ENCODE measurements at places on chromosomes 16 and 17. TPM values are rescaled to one million over a fixed set of nuclear protein-coding genes. Genes with fewer than 3 reads are reported as not detected.

DNA sequence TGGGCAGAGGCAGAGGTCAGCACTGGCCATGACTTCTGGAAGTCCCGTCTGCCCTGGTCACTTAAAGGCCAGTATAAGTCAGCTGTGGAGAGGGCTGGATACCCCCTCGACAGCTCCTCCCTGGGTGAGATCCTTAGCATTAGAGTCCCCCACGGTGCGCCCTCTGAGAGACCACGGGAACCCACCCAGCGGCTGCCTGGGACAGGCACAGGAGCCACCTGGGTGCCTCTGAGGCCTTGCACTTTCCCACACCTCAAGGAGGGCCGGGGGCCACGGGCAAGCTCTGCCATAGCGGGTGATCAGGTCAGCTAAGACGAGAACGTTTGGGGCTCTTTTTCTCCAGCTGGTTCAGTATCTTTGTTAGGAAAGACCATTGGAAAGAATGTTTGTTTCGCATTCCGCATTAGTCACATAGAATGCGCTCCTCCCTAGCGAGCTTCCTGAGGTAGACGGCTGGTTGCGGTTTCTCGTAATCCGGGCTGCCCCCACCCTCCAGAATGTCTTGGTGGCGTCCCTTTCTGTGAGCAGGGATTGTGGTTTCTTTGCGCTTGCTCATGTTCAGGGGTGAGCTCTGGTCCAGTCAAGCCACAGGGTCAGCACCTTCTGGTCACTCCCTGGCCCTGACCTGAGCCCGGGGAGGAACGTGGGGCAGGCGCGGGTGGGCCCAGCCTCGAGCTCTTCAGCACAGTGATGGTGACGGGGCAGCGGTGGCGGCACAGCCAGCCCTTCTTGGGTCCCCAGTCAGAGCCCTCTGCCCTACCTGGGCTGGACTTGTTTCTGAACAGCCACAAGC lies 25.2 kb downstream of the NME3 start:
- DNase-seq = no peak

- DNase-seq = no peak
Measured at GRCh38 chr17:56497132-56497531, 96.4 kb upstream of the NOG start.

GRCh38 chr17:6070913-6071511 lies 833 bp downstream of the WSCD1 start:
- no peak for DNase-seq

DNA sequence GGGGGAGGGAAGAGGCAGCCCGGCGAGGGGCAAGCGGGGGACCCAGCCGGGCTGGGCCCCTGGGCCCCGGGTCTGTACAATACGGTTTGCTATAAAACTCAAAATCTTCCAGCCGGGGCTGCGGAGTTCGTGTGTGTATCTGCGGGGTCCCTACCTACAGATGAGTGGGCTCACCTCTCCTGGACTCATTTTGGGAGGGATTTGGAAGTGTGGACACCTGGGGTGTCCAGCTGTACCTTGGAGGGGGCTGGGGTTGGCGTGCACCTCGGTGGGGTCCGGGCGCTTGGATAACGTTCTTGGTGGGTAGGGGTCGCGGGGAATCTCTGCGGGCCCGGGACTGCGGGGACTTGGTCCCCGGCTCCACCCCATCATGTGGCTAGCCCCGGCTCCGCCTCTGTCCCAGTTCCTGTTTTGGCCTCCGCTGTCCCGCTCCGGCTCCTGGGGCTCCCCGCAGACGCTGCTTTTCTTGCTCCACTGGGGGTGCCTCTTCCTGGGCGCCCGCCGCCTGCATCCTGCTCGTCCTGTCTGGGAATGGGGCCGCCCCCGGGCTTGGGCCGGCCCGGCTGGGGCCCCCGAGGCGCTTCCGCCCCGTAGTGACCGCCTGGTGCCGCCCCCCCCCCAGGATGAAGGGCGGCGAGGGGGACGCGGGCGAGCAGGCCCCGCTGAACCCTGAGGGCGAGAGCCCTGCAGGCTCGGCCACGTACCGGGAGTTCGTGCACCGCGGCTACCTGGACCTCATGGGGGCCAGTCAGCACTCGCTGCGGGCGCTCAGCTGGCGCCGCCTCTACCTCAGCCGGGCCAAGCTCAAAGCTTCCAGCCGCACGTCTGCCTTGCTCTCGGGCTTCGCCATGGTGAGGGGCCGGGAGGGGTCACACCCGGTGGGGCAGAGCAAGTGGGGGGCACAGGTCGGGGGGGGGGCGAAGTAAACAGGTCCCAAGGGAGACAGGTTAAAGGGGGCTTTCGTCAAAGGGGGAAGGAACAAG lies at the start of gene ORAI3:
Gene ORAI3 (plus strand): TSS at position 402 of the 983 bp plus-strand sequence. CDS start 222 bp downstream, at position 624.
- DNase-seq = no peak

GRCh38 chr16:2511128-2511800 lies 2.5 kb upstream of the ATP6V0C start:
- no peak for DNase-seq

GRCh38 chr17:1413281-1413791 lies 13.3 kb upstream of the YWHAE start:
- peak; percentile 77 for DNase-seq

DNA sequence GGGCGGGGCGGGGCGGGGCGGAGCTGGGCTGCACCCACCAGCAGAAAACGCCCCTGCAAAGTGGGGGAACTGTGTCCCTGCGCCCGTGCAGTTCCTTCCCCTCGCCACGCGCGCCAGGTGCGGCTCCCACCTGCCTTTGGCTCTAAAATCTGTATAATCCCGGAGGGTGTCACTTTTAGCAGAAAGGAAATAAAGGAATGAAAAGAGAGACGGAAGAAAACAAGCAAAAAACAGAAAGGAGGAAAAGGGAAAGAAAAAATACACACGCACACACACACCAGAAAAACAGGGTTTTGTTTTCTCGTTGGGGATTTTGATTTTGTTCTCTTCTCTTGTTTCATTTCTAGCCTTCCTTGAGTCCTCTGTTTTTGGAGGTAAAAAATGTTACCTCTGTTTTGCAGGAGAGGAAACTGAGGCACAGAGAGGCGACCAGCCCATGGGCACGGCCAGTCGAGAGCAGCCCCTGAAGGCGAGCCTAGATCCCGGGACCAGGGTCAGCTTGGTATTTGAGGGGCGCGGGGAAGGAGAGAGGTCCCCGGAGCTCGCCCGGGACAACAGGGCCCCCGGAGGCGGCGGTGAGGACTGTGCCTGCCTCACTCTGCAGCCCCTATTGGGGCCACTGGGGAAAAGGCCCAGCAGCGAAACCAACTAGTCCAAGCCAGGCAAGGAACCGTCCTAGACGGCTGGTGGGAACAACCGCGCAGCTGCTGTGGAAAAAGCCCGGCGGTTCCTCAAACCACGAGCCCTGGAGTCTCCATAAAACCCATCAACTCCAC lies 594 bp upstream of the CARHSP1 start:
- no peak for DNase-seq

GRCh38 chr17:55116440-55116914 lies 147.9 kb downstream of the STXBP4 start:
- DNase-seq = peak; percentile 5

DNA sequence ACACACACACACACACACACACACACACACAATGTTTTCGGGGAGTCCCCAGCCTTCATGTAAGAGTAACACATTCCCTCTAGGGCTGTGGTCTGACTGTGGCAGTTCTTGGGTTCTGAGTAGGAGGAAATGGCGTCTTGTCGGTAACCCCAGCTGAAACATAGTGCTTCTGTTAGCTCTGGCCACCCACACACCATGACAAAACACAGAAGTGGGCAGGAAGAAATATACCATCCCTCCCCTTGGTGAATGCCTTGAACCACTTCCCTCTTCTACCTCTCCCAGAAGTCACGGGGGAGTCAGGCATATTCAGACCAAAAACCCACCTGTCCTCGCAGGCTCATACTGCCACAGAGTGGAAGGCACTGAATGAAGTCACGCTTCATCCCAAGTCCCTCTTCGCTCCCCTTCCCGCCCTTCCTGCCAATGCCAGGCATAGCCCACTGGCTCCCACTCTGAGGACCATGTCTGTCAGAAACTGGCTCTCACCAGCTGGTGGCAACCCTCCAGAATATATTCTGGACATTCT lies 11.5 kb downstream of the SLC35B1 start:
- no peak for DNase-seq

GRCh38 chr17:45824901-45825492 lies 19.7 kb upstream of the SPPL2C start:
- DNase-seq = no peak

- no peak for DNase-seq
Measured at GRCh38 chr16:77683397-77684180, 38.7 kb upstream of the NUDT7 start.

- no peak for DNase-seq
Measured at GRCh38 chr16:9042533-9042932, 48.9 kb upstream of the HAPSTR1 start.

DNA sequence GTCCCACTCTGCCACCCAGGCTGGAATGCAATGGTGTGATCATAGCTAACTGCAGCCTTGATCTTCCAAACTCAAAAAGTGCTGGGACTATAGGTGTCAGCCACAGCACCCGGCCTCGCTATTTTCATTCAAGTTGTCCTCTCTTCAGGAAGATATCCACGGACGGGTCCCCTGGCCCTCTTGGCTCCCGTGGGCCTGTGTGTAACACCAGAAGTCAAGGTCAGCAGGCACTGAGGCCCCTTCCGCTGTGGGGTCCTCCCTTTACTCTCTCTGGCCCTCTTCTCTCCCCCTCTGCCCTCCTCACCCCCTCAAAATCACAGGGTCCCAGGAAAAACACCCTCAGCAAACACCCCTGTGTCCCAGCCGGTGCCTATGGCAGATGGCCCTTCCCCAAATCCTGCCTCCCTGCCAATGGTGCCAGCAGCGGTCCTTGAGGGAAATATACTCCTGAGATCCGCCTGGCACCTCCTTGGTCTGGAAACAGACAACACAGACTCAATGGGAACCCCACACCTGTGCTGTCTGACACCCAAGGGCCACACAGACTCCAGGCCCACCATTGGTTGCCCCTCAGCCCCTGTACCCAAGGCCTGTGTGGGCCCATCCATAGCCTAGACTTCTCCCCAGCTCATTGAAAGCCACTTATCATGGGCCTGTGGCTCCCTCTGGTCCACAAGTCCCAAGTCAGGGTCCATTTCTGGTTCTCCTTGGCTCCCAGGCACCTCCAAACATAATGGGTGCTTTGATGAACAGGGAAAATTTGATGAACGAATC lies 221.5 kb downstream of the ZNF423 start:
- DNase-seq = no peak

GRCh38 chr17:82418001-82418986 lies at the start of the genes HEXD and OGFOD3:
TSS of gene HEXD (plus strand) at chr17:82418347. CDS start at chr17:82419800, 1,453 bp downstream.
TSS of gene OGFOD3 (minus strand) at chr17:82418586. CDS start at chr17:82418485, 101 bp downstream.
- DNase-seq = peak; percentile 39

GRCh38 chr16:57540906-57541753 lies 1.3 kb upstream of the ADGRG5 start:
- no peak for DNase-seq

GRCh38 chr16:30027588-30028437 lies 3.3 kb downstream of the TLCD3B start:
- DNase-seq = no peak

DNA sequence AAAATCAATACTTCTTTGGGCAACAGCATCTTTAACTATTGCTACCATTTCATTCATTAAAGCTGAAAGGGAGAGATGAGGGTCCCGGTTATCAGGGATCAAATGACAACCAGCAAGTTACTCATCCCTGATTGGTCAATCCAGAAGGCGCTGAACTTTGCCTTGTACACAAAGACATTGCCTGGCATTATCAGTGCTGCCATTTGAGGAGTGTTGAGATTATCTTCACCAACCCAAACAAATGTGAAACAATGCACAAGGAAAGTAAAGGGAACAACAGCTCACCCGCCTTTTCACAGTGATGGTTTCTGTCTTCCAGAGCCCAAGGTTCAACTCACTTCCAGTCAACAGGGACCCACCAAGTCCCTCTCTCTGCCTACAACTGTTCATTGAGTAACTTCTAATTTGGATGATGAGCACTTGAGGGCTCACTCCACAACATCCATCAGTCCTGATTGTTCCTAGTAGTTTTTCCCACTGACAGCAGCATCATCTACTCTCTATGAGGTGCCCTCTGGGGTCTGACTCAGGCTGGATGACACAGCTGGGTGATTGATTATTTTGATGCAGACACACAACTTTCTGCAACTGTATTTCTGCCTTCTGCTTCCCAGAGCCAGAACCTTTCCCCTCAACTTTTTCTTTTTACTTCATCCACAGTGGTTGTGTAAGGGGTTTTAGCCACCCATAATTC lies 32.0 kb downstream of the LYRM9 start:
- DNase-seq = no peak

GRCh38 chr16:75647112-75647491 lies 363 bp downstream of the KARS1 start:
- DNase-seq = no peak

- no peak for DNase-seq
Measured at GRCh38 chr17:81794509-81794908, 9.4 kb upstream of the GCGR start.

- no peak for DNase-seq
Measured at GRCh38 chr16:67544329-67544841, 15.8 kb downstream of the RIPOR1 start.

- no peak for DNase-seq
Measured at GRCh38 chr16:87724490-87725291, 41.1 kb downstream of the KLHDC4 start.

GRCh38 chr16:89765292-89765830 lies 44.0 kb downstream of the ZNF276 start:
- no peak for DNase-seq

- no peak for DNase-seq
Measured at GRCh38 chr16:47392081-47392480, 68.8 kb downstream of the ITFG1 start.

DNA sequence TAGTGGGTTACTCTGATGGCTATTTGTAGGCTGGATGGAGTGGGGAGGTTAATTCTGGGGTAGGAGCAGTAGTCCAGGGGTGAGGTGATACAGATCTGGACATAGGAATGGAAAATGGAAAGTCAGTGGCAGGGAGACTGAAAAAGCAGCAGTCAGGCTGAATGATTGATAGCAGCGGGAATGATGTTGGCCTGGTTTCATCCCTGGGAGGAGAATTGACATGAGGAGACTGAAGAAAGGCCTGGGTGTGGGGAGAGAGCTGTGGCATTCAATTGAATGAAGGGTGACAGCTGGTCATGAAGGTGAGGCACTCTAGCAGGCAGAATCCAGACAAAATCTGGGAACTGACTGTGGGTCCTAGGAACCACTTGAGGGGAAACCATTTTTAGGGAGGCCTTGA lies 34.7 kb upstream of the CLEC18A start:
- no peak for DNase-seq

GRCh38 chr16:65728167-65728566 lies 606.3 kb upstream of the CDH11 start:
- no peak for DNase-seq

MCRIP2 gene
- total RNA-seq = 14.2 TPM

CLEC10A gene
- 0.14 TPM for total RNA-seq

CCL1 gene
- total RNA-seq = not detected

MYH3 gene
- total RNA-seq = 0.07 TPM

CTRB1 gene
- total RNA-seq = not detected

APOH gene
- not detected for total RNA-seq

WDR90 gene
- total RNA-seq = 14.8 TPM

OR1F1 gene
- 0.13 TPM for total RNA-seq

NPIPB9 gene
- total RNA-seq = 0.99 TPM

PLEKHH3 gene
- total RNA-seq = 6.3 TPM

PAQR4 gene
- total RNA-seq = 15.9 TPM

CTRL gene
- total RNA-seq = 0.35 TPM

CHMP1A gene
- total RNA-seq = 101 TPM

KRTAP9-8 gene
- total RNA-seq = not detected

CCL16 gene
- 0.85 TPM for total RNA-seq
